Activated CD4-positive, alpha-beta T cell treated with anti-CD3 and anti-CD28 coated beads, Interleukin-2, amount 50 U/mL, for 48 hours (primary cell): ENCODE measurements at places on chromosomes 11 and 22.

GRCh38 chr11:56700914-56701485, 2.1 kb downstream of the OR9G1 start:
- DNase-seq, result no peak

DNA sequence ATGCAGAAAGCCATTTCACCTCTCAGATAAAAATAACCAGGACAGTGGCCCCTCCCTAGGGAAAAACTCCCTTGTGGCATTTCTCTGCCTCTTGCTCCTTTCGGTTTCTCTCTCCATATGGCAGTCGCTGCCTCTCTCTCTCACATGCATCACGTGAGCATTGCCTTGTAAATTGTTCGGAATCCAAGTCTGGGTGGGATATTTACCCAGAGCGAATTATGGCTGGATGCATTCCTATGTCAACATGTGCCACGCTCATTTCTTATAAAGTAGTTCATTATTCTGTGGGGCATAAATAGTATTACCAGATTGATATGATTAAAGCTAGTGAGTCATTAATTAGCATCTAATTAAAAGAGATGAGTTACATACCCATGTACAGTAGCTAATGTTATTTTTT, 392.9 kb downstream of the INSC start:
- DNase-seq, result no peak

DNA sequence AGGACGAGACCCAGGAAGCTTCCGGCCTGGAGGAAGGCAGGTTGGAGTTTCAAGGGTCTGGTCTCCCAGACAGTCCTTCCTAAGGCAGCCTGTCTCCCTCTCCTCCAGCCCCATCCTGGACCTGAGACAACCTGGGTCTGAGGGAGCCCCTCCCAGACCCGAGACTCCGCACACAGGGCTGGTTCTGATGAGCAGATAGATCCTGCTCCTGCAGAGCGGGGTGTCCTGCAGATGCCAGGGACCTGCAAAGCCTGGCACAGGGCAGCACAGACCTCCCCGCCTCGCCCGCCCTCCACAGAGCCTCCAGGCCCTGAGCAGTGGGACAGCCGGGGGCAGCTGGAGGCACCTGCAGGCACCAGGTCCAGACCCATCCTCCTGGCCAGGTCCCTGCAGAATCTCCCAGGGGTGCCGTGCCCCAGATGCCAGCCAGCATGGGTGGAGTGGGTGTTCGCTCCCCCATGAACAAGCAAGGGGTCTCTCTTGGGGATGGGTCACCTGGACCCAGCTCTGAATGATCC, 7.8 kb downstream of the PIM3 start:
- no peak for DNase-seq

- DNase-seq, result no peak
These were observed 15.1 kb upstream of the ADORA2A start for GRCh38 chr22:24412274-24412673.

- DNase-seq, result no peak
These were observed 303.6 kb downstream of the SBF2 start for GRCh38 chr11:9990221-9990973.

- no peak for DNase-seq
These were observed 10.5 kb upstream of the TTLL12 start for GRCh38 chr22:43197271-43197941.

- peak; percentile 66 for DNase-seq
These were observed 3.8 kb downstream of the AIP start for GRCh38 chr11:67486481-67487195.

GRCh38 chr11:25961539-25961938, 370.4 kb upstream of the ANO3 start:
- DNase-seq, result no peak

DNA sequence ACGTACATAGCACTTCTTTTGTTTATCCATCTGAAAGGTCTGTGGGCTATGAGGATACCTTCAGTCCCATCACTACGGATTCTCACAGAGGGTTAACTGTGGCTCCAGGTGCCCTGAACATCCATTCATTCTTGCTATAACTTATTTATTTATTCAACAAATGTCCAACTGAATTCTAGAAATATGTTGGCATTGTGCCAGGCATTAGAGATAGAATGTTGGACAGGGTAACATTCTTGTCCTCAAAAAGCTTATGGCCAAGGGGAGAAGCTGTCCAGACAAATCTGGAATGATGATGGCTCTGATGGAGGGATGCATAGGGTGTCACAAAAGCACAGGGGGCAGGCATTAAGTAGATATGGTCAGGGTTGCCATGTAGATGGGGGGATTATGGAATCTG, 8.4 kb downstream of the OLFML1 start:
- no peak for DNase-seq

DNA sequence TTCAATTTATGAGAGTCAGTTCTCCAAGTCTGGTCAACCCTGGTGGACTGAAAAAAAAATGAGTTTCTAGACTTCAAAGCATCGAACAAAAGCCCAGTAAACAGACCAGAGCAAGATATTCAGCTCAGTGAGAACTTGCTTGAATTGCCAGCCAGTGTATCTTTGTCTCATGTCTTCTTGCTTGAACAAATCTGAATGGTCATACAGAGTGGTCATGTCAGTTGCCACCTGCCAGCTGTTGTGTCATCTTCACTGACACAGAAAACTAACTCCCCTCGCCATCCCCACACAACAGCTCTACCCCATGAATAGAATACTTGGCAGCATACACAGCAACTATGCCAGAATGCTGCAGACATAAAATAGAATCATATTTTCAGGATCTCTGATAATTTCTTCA, 27.5 kb upstream of the CALCB start:
- DNase-seq, result no peak

- DNase-seq, result peak; percentile 10
These were observed 612 bp downstream of the ASPHD2 start for GRCh38 chr22:26429458-26430286.

DNA sequence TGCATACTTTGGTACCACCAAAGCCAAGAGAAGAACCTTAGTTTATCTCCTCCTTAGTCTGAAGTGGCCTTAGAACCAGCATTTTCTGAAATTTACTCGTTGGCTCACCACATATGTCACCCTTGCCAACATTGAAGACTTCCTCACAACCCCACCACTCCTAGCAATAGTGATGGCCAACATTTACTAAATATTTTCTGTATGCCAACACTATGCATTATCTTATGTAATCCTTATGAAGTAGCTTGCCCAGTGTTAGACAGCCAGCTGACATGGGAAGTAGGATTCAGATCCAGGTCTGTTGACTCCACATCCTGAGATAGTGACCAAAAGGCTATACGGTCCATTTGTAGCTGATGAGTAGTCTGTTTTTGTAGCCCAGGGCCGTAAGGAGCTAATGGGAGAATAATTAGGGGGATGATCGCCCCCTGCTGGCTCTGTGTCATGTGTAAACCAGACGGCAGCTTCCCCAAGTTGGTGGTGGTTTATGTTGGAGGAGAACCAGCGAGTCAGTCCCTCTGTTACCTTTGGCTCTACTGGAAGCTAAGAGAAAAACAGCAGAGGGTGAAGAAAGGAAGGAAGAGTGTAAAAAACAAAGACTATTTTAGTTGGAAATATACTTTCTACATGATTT, 120.5 kb upstream of the RASSF10 start:
- DNase-seq, result peak; percentile 75

DNA sequence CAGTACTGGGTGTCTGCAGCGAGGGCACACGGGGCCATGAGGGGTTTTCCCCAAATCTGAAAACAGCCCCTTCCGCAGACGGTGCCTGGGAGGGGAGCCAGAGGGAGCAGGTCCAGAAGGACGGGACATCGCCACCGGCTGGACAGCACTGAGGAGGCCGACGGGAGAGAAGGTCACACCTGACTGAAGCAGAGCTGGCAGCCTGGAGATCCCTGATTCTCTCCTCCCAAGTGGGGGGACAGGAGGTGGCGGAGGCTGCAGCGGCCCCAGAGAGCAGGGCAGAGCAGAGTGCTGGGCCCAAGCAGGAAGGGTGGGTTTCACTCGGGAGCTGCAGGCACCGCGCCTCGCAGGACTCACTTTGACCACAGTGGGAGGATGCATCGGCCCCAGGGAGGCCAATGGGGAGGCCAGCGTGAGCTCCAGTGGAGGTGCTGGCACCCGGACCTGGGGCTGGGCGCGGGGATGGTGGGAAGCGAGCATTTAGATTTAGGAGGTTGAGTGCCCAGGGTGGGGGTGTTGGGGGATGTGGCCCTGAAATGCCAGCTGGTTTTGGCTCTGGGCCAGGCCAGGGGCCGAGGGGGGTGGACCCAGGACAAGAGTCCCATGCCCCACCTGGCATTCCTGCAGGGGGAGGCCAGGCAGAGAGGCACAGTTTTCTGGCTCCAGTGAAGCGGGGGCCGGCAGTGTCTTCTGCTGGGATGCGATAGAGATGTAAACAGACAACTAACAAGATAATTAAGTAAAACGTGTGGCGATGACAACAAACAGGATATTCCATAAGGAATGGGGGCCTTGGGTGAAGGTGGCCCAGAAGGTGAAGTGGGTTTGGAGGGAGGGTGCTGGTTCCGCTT, 92.3 kb upstream of the FGF3 start:
- no peak for DNase-seq

- no peak for DNase-seq
These were observed 85.1 kb upstream of the CARD18 start for GRCh38 chr11:105224482-105225253.

DNA sequence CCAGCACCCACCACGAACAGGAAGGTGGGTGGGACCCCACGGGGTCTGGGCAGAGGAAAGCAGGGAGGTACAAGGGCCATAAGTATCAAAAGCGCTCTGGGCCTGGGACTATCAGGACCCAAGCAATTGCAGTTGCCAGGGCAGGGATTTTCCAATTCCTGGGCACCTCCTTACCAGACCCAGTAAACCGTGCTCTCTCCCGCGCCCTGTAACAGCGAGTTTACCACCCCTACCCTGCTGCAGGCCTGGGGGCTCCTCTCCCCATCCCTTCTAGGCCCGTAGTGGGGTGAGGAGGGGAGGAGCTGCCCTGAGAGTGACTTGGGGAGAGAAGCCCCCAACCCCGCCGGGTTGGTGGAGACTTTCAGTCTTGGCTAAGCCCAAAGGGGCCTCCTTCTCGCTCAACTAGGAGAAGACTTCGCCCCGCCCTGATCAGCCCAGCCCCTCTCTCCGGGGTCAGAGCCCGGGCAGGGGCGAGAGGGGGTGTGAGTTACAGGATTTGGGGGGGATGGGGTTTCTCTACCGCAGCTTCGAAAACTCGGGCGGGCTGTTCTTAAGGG, 5.4 kb downstream of the PAX6 start:
- DNase-seq, result no peak

DNA sequence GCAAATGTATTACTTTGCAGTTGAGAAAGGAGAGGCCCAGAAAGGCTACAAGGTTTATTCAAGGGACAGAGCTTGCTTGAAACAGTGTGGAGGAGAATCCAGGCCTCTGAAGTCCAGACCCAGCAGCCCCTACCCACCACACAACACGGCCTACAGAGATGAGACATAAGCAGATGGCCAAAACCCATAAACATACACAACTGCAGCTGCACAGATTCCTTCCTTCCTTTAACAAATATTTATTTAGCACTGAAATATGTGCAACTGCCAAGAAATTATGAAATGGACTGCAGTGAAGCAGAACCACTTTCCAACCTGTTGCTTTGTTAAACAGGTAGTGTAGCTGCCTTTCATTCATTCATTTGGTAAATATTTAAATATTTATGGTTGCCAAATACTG, 122.3 kb downstream of the SPATA19 start:
- DNase-seq, result no peak

GRCh38 chr11:121328967-121329679, 36.6 kb downstream of the SC5D start:
- no peak for DNase-seq

DNA sequence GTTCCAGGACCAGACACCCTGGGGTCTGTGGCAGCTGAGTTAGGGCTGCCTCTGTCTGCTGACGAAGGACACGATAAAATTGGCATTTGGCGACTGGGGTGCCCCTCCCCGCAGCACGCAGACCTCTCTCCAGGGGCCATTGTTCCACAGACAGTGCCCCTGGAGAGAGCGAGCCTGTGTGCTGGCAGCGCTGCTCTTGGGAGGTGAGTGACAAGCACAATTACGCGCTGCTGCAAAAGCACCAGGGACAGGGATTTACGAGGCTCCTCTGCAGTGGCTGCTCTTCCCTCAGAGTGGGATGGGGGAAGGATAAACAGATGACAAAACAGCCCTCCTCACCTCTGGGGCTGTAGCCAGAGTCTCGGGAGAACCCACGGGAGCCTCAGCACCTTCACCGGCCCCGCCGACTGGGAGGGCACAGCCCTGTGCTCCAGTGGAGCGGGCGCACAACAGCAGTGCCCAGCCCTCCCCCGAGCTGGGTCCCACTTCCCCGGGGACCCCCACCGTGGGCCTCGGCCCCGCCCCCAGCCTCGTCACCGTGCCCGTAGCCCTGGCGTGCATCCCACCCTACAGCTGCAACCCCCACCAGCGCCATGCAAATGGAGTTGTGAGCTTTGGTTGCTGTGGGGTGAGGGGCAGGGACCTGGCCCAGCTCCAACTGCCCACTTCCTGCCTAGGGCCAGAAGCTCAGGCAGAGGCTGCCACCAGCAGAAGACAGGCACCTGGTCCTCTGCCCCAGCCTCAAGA, 19.6 kb downstream of the CHID1 start:
- DNase-seq, result no peak

GRCh38 chr22:37237371-37238268, 6.4 kb downstream of the RAC2 start:
- peak; percentile 26 for DNase-seq

DNA sequence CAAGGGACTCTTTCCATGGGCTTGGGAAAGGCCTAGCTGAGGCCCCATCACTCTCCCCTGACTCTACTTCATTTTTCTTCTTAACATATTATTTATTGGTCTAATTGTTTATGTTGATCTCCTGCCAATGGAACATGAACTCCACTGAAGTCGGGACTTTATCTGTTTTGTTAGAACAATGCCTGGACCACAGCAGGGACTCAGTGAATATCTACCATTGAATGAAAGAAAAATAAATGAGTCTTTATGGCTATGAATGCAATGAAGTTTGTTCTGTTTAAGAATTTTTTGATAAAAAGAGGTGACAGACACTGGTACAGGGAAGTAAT, 112.3 kb downstream of the ADAMTS15 start:
- no peak for DNase-seq

GRCh38 chr11:31958076-31958735, 132.7 kb upstream of the RCN1 start:
- peak; percentile 81 for DNase-seq

- DNase-seq, result no peak
These were observed 32.2 kb downstream of the MMP20 start for GRCh38 chr11:102592634-102593581.

GRCh38 chr11:34408580-34409172, 30.1 kb upstream of the CAT start:
- DNase-seq, result no peak

- DNase-seq, result peak; percentile 43
These were observed 1.1 kb upstream of the SUN2 start for GRCh38 chr22:38756711-38757463.

DNA sequence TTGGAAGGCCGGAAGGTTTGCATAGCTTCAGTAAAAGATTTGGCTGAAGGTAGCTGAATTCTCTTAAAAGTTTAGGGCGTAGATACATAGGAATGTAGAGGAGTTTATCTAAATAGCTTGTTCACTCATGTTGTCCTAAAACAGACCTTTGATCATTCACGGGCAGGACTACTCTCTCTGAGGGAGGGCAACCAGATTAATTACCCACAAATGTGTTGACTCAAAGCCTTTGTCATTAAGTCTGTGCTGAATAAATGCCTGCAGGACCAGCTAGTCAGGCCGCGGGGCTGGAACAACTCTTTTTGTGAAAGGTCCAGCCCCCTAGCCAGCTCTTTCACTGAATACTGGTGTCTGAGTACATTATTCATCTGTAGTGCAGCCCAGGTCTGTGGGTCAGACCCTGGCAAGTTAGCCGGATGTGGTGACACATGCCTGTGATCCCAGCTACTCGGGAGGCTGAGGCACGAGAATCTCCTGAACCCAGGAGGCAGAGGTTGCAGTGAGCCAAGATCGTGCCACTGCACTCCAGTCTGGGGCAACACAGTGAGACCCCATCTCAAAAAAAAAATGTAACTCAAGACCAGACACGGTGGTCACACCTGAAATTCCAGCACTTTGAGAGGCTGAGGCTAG, 2.8 kb upstream of the FADD start:
- no peak for DNase-seq
